ENCODE measurements at places on chromosomes 11 and 22.
A peak's percentile ranks its signal among the peaks of the same experiment; 100 is the strongest.

DNA sequence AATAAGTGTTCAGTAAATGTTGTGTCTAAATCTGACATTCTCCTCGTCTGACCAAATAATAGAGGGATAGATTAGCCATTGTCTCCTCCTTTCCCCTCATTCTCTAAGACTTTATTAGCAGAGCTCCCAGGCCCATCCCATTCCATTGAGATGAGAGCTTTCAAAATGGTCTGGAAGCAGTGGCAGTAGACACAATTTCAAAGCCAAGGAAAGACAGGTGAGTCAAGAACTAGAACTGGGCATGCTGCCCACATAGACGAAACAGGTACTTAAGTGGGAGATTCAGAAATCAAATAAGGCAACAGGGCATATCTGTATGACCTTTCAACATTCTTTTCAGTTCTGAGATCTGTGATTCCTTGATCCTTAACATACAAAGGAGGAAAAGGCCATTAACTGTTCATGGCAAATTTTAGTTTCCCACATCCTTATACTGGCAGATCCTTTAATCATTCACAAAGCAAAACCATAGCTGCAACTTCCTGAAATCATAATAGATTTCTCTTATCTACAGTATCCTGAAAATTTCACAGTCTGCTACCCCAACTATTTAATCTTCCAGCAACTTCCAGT is 96.6 kb upstream of the KCNA4 start:
- H3K36me3 ChIP-seq: no peaks in the 10 kb centered on the region
- no peaks in the 10 kb centered on the region for H3K27me3 ChIP-seq
- DNase-seq: no peak
- no peak overlapping the region for H3K4me3 ChIP-seq
- H3K27ac ChIP-seq: no peak overlapping the region

DNA sequence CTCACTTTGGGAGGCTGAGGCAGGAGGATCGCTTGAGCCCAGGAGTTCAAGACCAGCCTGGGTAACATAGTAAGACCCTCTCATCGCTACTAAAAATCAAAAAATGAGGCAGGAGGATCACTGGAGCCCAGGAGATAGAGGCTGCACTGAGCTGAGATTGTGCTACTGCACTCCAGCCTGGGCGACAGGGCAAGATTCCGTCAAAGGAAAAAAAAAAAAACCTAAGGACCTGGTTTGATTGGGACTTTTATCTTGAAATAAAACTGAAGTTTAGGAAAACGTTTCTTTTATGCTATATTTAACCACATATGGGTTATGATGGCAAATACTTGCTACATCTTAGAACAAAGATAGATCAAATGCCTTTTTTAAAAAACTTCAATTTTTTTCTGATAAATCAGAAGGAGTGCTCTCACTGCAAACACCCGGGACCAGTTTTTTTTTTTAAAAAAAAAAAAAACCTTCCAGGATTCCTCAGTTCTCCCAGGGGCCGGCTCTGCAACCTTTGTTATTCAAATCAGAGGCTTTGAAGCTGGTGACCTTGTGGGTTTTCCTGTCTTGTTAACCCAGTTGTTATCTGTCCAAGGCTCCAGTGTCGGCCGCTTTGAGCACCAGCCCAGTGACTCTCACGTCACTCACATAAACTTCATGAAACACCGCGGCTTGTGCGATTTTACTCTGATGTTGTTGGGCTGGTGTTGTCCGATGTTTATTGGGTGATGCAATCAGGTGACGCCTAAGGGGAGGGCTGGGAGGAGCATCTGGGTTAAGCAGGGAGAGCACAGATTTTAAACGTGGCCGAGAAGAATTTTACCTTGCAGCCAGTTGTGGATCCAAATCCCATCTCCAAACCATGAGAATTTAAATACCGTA is 24.7 kb upstream of the SLC22A12 start:
- DNase-seq: peak; percentile 89
- H3K36me3 ChIP-seq: no peaks in the 10 kb centered on the region
- H3K4me1 ChIP-seq: peaks cover 4% of the 10 kb centered on the region
- H3K27me3 ChIP-seq: no peaks in the 10 kb centered on the region
- H3K27ac ChIP-seq: peak overlapping the region; percentile 79
- no peak overlapping the region for H3K4me3 ChIP-seq

GRCh38 chr11:6646576-6646917 is 9.1 kb downstream of the DCHS1 start:
- H3K27me3 ChIP-seq: no peaks in the 10 kb centered on the region
- H3K4me1 ChIP-seq: peaks cover 8% of the 10 kb centered on the region
- H3K27ac ChIP-seq: peak overlapping the region; percentile 94
- peak overlapping the region; percentile 5 for H3K4me3 ChIP-seq
- H3K36me3 ChIP-seq: no peaks in the 10 kb centered on the region

DNA sequence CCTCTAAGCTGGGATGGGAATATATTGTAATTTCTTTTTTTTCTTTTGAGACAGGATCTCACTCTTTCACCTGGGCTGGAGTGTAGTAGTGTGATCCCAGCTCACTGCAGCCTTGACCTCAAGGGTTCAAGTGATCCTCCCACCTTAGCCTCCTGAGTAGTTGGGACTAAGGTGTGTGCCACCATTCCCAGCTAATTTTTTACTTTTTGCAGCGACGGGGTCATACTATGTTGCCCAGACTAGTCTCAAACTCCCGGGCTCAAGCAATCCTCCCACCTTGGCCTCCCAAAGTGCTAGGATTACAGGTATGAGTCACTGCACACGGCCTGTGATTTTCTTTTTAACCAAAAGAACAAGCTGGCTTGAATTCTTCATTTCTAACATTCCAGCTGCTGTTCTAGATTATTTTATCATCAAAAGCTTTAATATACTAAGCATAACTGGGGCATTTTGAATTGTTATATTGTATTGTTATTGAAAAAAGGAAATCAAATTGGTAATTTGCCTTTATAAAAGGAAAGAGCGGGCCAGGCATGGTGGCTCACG is 26.8 kb upstream of the PPP2R1B start:
- no peak overlapping the region for H3K27ac ChIP-seq
- no peak for DNase-seq
- H3K4me1 ChIP-seq: no peaks in the 10 kb centered on the region
- H3K4me3 ChIP-seq: no peak overlapping the region
- H3K36me3 ChIP-seq: no peaks in the 10 kb centered on the region
- H3K27me3 ChIP-seq: no peaks in the 10 kb centered on the region

DNA sequence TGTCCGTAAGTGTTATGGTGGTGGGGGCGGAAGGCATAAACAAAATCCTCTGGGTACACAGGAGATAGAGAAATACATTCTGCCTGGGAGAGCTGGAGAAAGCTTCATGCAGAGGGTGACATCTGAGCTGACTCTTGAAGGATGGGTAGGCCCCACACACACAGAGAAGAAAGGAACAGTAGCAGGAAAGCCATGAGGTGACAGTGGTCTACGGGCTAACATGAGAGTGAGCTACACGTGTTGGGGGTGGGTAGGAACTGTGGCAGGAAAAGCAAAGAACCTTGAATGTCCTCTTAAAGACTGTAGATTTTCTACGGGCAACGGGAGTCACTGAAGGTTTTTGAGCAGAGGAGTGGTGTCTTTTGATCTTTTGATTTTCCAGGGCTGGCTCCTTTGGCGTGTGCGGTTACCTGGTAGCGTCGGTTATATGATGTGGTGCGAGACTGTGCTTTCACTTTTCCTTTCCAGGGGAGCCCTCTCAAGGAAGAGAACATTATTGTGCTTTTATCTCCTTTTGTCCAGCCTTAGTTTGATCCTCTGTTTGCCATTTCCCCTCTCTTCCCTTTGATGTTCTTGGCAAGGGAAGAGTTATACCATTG is 39.7 kb downstream of the ADAMTS8 start:
- H3K27me3 ChIP-seq: no peaks in the 10 kb centered on the region
- H3K36me3 ChIP-seq: no peaks in the 10 kb centered on the region
- H3K4me3 ChIP-seq: no peak overlapping the region
- H3K4me1 ChIP-seq: no peaks in the 10 kb centered on the region
- H3K27ac ChIP-seq: no peak overlapping the region

DNA sequence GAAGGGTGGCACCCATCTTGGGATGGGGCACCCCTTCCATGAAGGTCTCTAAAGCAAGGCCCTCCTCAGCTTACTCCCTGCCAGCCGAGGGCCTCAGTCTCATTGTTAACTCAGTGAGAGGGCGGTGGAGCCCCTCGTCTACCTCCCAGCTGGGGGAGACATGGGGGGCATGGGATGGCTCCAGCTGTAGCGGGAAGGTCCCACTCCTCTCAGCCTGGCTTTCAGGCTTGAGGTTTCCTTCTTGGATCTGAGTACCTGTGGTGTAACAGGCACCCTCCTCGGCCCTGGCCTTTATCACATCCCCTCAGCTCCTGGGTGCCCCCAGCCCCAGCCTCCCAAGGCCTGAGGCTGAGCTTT is 2.0 kb downstream of the MIF start:
- H3K27ac ChIP-seq: no peak overlapping the region
- H3K4me1 ChIP-seq: no peaks in the 10 kb centered on the region
- no peak overlapping the region for H3K4me3 ChIP-seq
- no peaks in the 10 kb centered on the region for H3K27me3 ChIP-seq

DNA sequence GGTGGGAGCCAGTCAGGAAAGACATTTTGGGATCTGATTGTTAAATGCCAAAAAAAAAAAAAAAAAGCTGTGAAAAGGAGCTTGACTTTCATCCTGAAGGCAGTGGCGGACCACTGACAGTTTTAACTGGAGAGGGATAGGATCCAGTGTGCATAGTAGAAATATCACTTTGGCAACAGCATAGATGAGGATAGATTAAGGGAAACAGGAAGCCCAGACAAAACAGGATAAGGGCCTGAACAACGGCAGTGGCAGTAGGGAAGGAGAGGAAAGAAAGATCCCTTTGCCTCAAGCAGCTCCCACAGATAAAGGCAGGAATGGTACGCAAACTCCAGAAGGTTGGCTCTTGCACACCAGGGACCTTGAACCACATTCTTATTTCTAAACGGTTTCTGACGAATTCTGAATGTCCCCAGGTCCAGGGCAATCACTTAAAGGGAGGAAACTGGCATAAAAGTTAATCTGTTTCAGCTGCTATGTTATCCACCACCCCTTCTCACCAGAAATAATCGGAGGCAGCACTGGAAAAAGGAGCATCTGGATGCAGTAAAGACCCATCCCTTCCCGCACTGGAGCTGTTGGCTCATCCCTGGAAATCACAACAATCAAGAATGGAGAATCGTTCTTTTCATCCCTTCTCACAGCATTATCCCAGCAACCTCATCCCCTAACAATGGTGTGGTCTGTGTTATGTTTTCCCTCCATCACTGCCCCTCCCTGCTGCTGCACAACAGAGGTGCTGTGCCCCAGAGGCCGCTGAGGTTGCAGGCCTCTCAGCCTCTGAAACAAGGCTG is 99.1 kb downstream of the GAB2 start:
- H3K36me3 ChIP-seq: no peaks in the 10 kb centered on the region
- peaks cover 8% of the 10 kb centered on the region for H3K4me1 ChIP-seq
- H3K27me3 ChIP-seq: no peaks in the 10 kb centered on the region
- no peak for DNase-seq

- no peak for DNase-seq
- no peak overlapping the region for H3K4me3 ChIP-seq
- no peaks in the 10 kb centered on the region for H3K4me1 ChIP-seq
- no peak overlapping the region for H3K27ac ChIP-seq
- no peaks in the 10 kb centered on the region for H3K36me3 ChIP-seq
- no peaks in the 10 kb centered on the region for H3K27me3 ChIP-seq
Measured at GRCh38 chr22:25166266-25167040, 33.2 kb upstream of the CRYBB3 start.

- H3K36me3 ChIP-seq: no peaks in the 10 kb centered on the region
- no peaks in the 10 kb centered on the region for H3K4me1 ChIP-seq
- no peak for DNase-seq
Measured at GRCh38 chr11:22431106-22431505, 92.9 kb downstream of the SLC17A6 start.

DNA sequence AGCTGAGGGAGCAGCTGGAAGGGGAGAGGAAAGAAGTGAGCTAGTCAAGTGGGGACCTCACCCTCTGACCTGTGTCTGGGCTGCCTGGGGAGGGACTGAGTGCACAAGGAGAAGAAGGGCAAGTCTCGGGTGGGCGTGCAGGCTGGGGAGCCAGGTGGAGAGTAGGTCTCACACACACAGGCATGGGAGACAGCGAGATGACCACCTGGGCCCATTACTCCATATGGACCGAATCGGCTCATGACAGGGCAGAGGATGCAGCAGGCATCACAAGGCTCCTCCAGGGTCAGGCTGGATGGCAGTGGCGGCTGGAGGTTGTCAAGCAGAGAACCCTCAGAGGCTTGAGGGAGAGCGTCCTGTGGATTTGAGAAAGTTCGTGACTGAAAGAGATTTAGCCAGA is 63.5 kb downstream of the CEP164 start:
- H3K4me3 ChIP-seq: no peak overlapping the region
- H3K36me3 ChIP-seq: no peaks in the 10 kb centered on the region
- H3K27ac ChIP-seq: no peak overlapping the region
- no peaks in the 10 kb centered on the region for H3K4me1 ChIP-seq
- no peaks in the 10 kb centered on the region for H3K27me3 ChIP-seq

DNA sequence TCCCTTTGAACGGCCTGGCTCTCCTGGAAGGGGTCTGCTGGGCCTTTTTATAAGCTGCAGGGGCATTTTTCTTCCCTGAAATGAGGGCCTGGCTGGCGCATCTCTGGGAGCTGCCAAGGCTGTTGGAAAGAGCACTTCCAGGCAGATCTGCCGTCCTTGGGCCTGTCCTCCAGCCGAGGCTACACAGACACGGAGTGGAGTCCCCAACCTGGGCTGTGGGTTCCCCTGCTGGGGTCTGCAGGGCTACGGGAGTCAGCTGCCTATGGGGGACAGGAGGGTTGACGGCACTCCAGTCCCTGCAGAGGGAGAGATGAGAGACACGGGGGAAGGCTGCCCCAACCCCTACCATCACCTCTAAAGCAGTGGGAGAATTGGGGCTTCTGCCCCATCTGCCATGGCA is 606.6 kb downstream of the TBC1D22A start:
- H3K27ac ChIP-seq: no peak overlapping the region
- no peak overlapping the region for H3K4me3 ChIP-seq
- H3K36me3 ChIP-seq: no peaks in the 10 kb centered on the region
- no peaks in the 10 kb centered on the region for H3K4me1 ChIP-seq

GRCh38 chr11:18001191-18001590 is 11.7 kb downstream of the SERGEF start:
- no peaks in the 10 kb centered on the region for H3K4me1 ChIP-seq
- DNase-seq: no peak
- no peak overlapping the region for H3K4me3 ChIP-seq
- H3K27me3 ChIP-seq: no peaks in the 10 kb centered on the region
- H3K27ac ChIP-seq: no peak overlapping the region

DNA sequence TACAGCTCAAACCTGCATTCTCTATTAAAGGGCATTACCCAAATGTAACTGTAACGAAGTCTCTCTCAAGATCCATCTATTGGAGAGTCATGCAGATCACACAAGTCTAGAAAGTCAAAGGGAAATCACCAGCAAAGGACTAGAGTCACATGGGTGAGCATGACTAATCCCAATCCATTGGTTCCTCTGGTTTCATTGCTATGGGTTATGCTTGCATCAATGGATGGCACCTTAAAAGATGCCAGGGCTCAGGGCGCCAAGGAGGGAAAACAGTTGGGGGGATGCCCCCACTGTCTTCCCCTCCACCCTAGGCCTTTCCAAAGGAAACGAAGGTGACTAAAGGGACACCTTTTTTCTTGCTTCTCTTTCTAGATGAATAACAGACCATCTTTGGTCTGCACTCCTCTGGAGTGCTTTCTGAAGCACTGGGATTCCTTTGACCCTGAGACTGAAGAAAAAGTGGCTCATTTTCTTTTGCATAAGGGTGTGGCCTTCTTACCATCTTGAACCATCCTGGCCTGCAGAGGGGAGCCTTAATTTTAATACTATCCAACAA is 8.1 kb downstream of the NXPE4 start:
- DNase-seq: no peak
- H3K36me3 ChIP-seq: no peaks in the 10 kb centered on the region
- no peak overlapping the region for H3K27ac ChIP-seq
- no peaks in the 10 kb centered on the region for H3K4me1 ChIP-seq
- no peak overlapping the region for H3K4me3 ChIP-seq
- no peaks in the 10 kb centered on the region for H3K27me3 ChIP-seq

GRCh38 chr11:57475671-57476046 is 15.3 kb downstream of the RTN4RL2 start:
- no peak overlapping the region for H3K27ac ChIP-seq
- H3K36me3 ChIP-seq: no peaks in the 10 kb centered on the region
- H3K27me3 ChIP-seq: no peaks in the 10 kb centered on the region
- no peaks in the 10 kb centered on the region for H3K4me1 ChIP-seq
- DNase-seq: no peak

All from uterus (tissue), 4 donors.